ENCODE measurements at places on chromosomes 7 and 10.

DNA sequence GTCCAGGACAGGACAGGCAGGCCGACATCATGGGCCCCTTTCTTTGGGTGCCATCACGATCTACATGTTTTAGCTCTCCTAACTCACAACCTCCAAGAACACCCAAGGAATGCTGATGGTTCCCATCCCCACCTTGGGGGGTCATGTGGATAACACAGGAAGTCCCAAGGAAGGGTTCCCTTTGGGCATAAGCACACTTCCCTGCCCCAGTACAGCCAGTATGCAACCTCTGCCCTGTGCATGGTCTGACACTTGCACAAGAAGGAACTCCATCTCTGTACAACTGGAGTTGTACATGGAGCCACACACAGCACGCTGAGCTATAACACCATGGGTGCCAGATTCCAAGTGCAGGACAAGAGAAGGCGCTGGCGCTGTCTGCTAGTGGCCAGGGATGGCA, 11.0 kb downstream of the MAT1A start:
- DNase-seq, result no peak

- peak; percentile 17 for DNase-seq
These were observed 226.4 kb downstream of the KIAA1217 start for GRCh38 chr10:24435374-24435773.

DNA sequence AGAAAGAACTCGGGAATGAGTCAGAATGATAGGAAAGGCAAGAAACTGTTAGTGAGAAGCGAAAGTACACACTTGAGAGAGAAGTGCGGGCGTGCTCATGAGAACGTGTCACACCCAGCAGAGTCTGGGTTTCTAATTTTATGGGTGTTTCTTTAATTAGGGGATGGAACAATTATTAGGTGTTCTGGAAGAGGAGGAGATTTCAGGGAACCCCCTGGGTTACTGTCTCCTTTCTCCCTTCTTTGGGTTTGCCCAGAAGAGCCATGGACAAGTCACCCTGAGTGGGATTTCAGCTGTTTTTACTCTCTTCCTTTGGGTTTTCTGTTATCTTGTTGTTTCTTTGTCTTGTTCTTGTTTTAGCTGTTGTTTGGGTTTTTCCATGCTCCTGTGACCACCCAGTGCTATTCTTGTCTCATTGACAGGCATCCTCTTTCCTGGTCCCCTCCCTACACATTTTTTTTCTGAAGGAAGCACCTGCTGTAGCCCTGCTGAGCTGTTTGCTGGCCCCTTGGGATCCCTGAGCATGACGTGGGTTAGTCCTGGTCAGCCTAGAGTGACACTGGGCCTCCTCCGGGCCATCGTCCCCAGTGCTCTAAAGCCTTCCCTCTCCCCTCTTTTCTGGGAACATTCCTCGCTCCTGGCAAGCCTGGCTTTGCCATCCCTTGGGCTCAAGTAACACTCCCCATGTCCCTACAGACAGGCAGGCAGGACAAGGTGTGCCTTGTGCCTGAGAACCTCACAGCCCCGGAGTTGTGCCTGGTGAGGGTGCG, 3.5 kb downstream of the SH2D4B start:
- DNase-seq, result no peak

DNA sequence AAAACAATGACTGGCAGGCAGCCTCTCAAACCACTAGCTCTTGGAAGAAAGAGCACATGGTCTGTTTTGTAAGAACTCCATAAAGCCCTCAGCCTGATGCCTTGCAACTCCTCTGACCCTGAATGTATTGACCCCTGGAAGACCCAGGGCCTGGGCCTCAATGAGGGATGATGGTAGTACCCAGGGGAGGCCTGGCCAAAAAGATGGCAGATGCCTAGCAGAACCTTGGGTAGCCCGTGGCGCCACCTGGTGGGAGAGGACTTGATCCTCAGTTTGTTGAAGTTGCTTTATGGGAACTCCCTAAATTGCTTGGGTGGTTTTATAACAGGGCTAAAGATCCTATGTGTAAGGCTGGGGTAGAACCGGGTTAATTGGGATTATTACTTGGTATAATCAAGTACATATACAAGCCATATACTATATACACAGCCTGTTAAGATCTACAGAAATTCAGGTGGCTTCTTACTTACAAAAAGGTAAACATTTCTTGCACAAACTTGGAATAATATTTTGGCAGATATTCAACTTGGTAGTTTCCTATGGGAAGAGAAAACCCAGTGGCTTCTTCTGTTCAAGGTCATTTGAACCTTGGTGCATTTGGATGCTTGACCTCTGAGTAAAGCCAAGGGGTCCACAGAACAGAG, 95.8 kb upstream of the CACUL1 start:
- peak; percentile 56 for DNase-seq

All from H4 (cell line).